ENCODE measurements at places on chromosomes 7 and 10.

GRCh38 chr10:18497806-18498369 lies 153.5 kb downstream of the NSUN6 start:
- no peaks in the 10 kb centered on the region for H3K4me1 ChIP-seq
- H3K36me3 ChIP-seq, result no peaks in the 10 kb centered on the region
- no peak for DNase-seq
- no peaks in the 10 kb centered on the region for H3K27me3 ChIP-seq
- H3K27ac ChIP-seq, result no peak overlapping the region
- no peak overlapping the region for H3K4me3 ChIP-seq

DNA sequence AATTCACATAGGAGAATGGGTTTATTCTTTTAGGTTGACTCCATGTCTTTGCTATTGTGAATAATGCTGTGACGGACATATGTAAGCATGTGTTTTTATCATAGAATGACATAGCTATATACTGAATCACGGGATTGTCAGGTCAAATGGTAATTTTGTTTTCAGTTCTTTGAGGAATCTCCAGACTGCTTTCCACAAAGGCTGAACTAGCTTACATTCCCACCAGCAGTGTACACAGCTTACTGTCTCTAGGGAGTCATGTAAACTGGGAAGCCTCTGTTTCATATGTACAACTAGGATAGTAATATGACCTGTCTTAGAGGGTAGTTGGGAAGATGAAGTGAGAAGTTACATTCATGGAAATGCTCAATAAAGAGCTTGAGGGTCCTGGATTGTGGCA lies 6.8 kb upstream of the C10orf120 start:
- H3K27me3 ChIP-seq, result no peaks in the 10 kb centered on the region
- H3K4me3 ChIP-seq, result no peak overlapping the region
- DNase-seq, result no peak
- no peak overlapping the region for H3K27ac ChIP-seq
- H3K4me1 ChIP-seq, result no peaks in the 10 kb centered on the region

GRCh38 chr7:116447966-116448839 lies 51.3 kb upstream of the CAV2 start:
- no peak overlapping the region for H3K27ac ChIP-seq
- no peaks in the 10 kb centered on the region for H3K27me3 ChIP-seq
- no peak overlapping the region for H3K4me3 ChIP-seq

DNA sequence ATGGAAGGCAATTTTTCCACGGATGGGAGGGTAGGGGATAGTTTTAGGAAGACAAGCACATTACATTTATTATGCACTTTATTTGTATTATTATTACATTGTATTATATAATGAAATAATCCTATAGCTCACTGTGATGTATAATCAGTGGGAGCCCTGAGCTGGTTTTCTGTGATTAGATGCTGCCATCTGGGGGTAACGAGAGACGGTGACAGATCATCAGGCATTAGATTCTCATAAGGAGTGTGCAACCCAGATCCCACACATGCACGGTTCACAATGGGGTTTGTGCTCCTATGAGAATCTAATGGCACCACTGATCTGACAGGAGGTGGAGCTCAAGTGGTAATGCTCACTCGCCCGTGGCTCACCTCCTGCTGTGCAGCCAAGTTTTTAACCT lies 103.9 kb upstream of the STK17A start:
- H3K27me3 ChIP-seq, result no peaks in the 10 kb centered on the region
- no peak overlapping the region for H3K4me3 ChIP-seq
- no peaks in the 10 kb centered on the region for H3K4me1 ChIP-seq
- no peaks in the 10 kb centered on the region for H3K36me3 ChIP-seq
- no peak overlapping the region for H3K27ac ChIP-seq

GRCh38 chr10:613271-614138 lies 76.0 kb downstream of the DIP2C start:
- no peak overlapping the region for H3K4me3 ChIP-seq
- H3K36me3 ChIP-seq, result no peaks in the 10 kb centered on the region
- no peaks in the 10 kb centered on the region for H3K27me3 ChIP-seq

- no peak overlapping the region for H3K27ac ChIP-seq
- H3K4me1 ChIP-seq, result peaks cover 3% of the 10 kb centered on the region
- H3K27me3 ChIP-seq, result peaks cover 7% of the 10 kb centered on the region
- H3K36me3 ChIP-seq, result no peaks in the 10 kb centered on the region
- no peak overlapping the region for H3K4me3 ChIP-seq
- DNase-seq, result no peak
These were observed 106.5 kb upstream of the INSIG1 start for GRCh38 chr7:155191137-155191536.

DNA sequence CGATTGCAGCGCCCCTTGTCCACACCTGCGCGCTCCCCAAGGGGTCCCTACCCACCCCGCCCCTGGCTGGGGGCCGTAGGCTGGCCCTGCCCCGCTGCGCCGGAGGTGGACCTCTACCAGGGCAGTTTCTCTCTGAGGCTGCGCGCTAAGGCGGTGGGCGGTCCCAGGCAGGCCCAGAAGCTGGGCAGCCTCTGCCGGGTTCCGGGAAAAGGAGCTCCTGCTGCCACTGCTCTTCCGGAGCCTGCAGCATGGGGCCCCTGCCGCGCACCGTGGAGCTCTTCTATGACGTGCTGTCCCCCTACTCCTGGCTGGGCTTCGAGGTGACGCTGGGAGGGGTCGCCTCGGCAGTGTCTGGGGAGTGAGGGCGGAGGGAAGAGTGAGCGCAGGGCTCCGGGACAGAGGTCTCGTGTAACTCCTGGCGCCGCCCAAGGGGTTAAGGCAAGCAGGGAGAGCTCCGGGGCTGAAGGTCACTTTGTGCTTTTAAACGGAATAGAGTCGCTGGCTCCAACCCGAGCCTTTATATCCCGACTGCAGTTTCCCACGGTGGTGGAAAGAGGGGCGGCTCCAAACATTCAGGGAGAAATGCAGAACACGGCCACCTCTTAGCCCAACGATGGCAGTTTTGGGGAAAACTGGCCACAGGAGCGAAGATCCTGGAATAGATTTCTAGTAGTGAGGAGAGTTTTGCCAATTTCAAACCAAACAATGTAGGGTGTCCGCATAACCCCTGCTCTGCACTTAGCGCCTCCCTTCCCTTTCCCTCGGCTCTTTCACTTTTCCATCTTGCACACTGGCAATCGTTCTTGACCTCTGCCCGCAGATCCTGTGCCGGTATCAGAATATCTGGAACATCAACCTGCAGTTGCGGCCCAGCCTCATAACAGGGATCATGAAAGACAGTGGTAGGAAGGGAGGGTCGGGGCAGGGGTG lies at the start of gene GSTK1:
GSTK1 (plus strand) TSS at position 176 of the 930 bp plus-strand sequence; CDS start at position 249, 73 bp downstream.
- peak within 1 kb of the TSS; percentile 89 for H3K27ac ChIP-seq
- peak within 1 kb of the TSS; percentile 91 for H3K4me3 ChIP-seq
- peaks cover 36% of the 10 kb centered on the region for H3K4me1 ChIP-seq

GRCh38 chr7:4642468-4643203 lies 39.5 kb upstream of the FOXK1 start:
- H3K36me3 ChIP-seq, result no peaks in the 10 kb centered on the region
- peaks cover 10% of the 10 kb centered on the region for H3K4me1 ChIP-seq
- H3K4me3 ChIP-seq, result peak overlapping the region; percentile 54
- DNase-seq, result no peak
- peak overlapping the region; percentile 75 for H3K27ac ChIP-seq

DNA sequence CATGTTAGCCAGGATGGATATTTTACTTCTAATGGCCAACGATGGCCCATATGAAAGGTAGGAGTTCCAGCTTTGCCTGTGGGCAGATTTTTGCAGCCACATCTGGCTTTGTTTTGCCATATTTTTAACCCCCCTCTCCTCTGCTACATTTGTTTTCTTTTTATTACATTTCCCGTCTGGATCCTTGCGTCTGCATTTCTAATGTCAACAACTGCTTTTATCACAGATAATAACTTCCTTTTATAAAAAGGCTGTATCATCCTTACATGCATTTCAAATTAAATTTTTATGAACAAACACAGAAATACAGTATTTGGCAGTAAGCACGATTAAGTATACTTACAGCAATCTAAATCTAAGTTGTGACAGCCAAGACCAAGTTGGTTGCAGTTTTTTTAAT lies 156.0 kb downstream of the BAMBI start:
- H3K27me3 ChIP-seq, result no peaks in the 10 kb centered on the region
- no peaks in the 10 kb centered on the region for H3K4me1 ChIP-seq
- no peak overlapping the region for H3K27ac ChIP-seq

GRCh38 chr7:1668396-1669063 lies 1.5 kb upstream of the ELFN1 start:
- H3K27me3 ChIP-seq, result peaks cover 52% of the 10 kb centered on the region
- H3K4me3 ChIP-seq, result no peak overlapping the region
- H3K27ac ChIP-seq, result no peak overlapping the region
- H3K36me3 ChIP-seq, result no peaks in the 10 kb centered on the region
- no peak for DNase-seq

GRCh38 chr10:110444004-110444337 lies 53.7 kb upstream of the DUSP5 start:
- H3K4me3 ChIP-seq, result no peak overlapping the region
- no peaks in the 10 kb centered on the region for H3K4me1 ChIP-seq
- H3K27ac ChIP-seq, result no peak overlapping the region
- DNase-seq, result no peak
- no peaks in the 10 kb centered on the region for H3K36me3 ChIP-seq
- H3K27me3 ChIP-seq, result no peaks in the 10 kb centered on the region

- H3K27ac ChIP-seq, result no peak overlapping the region
- no peak for DNase-seq
- H3K4me3 ChIP-seq, result no peak overlapping the region
- peaks cover 6% of the 10 kb centered on the region for H3K4me1 ChIP-seq
- no peaks in the 10 kb centered on the region for H3K36me3 ChIP-seq
These were observed 9.3 kb downstream of the KCNH2 start for GRCh38 chr7:150968734-150969372.
